Left renal cortex interstitium (tissue), 4 donors: ENCODE measurements at places on chromosomes 4 and X. TPM values are rescaled to one million over a fixed set of nuclear protein-coding genes. Genes with fewer than 3 reads are reported as not detected.

DNA sequence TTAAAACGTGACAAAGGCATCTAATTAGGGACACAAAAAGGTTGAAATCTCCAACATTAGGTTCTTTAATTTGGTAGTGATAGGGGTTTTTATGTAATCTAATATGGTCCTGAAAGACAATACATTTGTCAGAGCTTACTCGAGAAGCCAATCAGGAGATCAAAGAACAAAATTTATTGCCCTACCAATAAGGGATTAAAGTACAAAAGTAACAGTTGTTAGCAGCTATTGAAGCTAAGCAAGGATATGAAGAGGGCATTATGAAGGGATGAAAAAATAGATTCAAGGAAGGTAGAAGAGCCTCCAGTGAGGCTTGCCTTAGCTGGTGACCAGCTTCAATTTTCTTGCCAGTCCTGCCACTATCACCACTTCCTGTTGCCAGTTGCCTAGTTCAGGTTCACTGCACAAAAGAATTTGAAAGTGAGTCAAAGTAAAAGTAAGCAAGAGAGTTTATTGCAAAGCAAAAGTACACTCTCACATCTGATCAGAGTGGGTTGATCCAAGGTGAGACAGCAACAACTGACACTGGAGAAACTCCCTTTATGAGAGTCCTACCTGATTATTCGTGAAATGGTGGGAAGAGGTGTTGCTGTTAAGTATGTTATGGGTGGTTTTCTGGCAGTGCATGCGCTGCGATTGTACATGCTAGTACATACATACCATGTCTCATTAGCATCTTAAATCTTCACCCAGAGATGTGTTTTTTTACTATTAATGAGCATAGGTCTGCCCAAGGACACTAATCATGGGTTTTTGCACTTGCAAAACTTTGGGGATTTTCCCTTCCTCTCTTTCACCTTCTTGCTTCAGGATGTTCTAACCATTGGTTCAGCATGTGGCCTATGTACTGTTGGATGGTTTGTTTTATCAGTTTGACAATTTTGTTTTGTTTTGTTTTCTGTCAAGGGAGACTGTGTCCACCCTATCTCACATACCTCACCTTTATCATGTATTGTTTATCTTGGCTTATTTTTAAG is 263.2 kb upstream of the ITM2A start:
- DNase-seq = no peak

DNA sequence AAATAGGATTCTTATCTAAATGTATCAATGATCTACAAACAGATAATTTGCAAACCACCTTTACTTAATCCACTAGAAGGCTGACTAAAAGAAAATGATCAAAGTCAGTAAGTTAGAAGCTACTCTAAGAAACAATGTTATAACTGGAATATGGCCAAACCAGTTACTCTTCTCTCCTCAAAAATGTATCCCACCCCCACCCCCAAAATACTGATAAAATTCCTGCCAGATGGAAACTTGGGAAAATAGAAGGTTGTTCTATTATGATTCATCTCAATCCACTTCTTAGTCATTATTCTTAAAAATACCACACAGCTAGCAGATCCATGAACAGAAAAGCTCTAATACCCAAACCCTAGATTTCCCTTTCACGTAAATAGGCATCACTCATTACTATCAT is 206.4 kb downstream of the KLHL13 start:
- DNase-seq = no peak

DNA sequence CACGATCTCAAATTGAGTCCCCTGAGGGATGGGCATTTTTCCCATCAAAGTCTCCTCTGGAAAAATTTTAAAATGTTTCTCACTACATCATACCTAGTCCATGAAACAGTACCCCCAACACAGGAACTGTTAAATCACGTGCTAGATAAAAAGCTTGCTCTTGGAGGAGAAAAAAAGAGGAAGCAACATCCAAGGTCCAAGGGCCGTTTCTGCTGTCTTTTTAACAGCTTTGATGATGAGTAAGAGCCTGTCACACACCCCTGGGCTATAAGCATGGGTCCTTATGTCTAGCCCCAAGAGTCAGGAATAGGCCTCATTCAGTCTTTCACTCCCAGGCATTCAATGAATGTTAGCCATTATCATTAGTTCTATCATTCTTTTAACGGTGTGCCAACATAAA is 128.9 kb downstream of the SH3KBP1 start:
- DNase-seq = no peak

GALNTL6 gene
- 0.61 TPM for polyA plus RNA-seq

- DNase-seq = no peak
Measured at GRCh38 chr4:6676722-6677558, 16.7 kb upstream of the S100P start.

TEX13C gene
- polyA plus RNA-seq = not detected

DNA sequence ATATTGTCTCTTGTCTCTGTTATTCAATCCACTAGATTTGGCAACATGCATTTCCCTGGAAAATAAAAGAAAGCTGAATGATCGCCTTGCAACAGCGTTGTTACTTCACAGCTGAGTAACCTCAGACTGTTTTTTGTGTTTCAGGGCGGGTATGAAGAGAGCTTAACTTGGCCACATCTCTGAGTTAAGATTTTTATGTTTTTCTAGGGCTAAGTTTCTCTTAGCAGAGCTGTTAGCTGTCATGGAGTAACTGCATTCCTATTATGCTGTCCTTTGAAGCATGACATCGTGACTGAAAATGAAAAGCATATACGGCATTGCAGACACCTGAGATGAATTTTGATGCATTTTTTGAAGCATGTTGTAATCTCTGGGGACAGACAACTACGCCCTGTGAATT is 1798.9 kb downstream of the PCDH7 start:
- DNase-seq = no peak

GPRASP2 gene
- 40.8 TPM for polyA plus RNA-seq

GRCh38 chr4:57403591-57403990 is 293.4 kb upstream of the IGFBP7 start:
- no peak for DNase-seq

INTU gene
- 25.1 TPM for polyA plus RNA-seq

GRCh38 chr4:8343967-8344331 is 74.4 kb downstream of the HTRA3 start:
- no peak for DNase-seq

GRCh38 chr4:4968161-4968725 is 51.0 kb downstream of the CYTL1 start:
- DNase-seq = no peak
